ENCODE measurements at places on chromosomes 7 and 10. TPM values are rescaled to one million over a fixed set of nuclear protein-coding genes. Genes with fewer than 3 reads are reported as not detected.

- DNase-seq, result peak; percentile 84
These were observed 734 bp downstream of the ABCB4 start for GRCh38 chr7:87474533-87475358.

DNA sequence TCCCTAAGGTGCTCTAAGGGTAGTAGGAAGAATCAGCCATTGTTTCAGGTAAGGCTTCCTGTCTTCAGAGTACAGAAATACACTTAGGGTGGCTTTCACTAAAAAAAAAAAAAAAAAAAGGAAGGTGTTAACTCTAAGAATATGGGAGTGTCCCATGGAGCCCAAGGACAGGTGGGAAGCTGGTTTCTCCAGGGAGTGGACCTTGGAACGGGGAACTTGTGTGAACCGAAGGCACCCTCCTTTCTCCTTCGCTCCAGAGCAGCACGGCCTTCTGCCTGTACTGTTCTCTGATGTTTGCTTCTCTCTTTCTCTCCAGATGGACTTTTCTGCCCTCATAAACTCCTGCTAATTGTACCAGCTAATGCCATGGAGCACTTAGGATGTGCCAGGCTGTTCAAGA, 6.2 kb downstream of the OPALIN start:
- no peak for DNase-seq

- DNase-seq, result peak; percentile 53
These were observed 451 bp downstream of the SRRT start for GRCh38 chr7:100875356-100875751.

Gene TRIM73
- 0.22 TPM for total RNA-seq
